ENCODE measurements at places on chromosomes 6 and 20.

- no peak for DNase-seq
Measured at GRCh38 chr6:51292659-51293058, 474.0 kb downstream of the TFAP2B start.

DNA sequence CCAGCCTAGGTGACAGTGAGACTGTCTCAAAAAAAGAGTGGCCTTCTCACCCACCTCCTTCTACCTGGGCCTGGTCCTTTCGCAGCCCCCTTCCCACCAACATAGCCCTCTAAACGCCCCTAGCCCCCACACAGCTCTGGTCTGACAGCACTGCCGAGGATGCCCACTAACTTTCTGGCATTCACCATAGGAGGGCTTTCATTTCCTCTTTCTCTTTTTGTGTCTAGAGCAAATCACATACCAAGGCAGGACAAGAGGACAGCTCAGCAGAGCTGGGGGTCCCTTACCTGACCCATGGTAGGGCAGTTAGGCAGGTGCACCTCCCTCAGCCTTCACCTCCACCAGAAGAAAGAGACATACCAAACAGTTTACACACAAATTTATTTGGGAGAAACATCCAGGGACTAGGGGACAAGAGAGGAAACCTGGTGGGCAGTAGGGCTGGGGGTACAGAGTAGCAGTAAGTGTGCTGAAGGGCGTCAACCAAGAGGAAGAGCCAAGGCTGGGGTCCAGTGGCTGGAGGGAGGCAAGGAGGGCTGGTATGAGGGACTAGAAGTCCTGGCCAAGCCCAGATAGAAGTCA lies 4.5 kb downstream of the LY6G5C start:
- DNase-seq = no peak

- no peak for DNase-seq
Measured at GRCh38 chr6:95292011-95292410, 285.3 kb upstream of the MANEA start.

- DNase-seq = no peak
Measured at GRCh38 chr20:33404281-33404680, 3.0 kb upstream of the CDK5RAP1 start.

- no peak for DNase-seq
Measured at GRCh38 chr20:31590717-31591225, 14.3 kb upstream of the ID1 start.

- no peak for DNase-seq
Measured at GRCh38 chr6:11798096-11798495, 19.5 kb upstream of the ADTRP start.

DNA sequence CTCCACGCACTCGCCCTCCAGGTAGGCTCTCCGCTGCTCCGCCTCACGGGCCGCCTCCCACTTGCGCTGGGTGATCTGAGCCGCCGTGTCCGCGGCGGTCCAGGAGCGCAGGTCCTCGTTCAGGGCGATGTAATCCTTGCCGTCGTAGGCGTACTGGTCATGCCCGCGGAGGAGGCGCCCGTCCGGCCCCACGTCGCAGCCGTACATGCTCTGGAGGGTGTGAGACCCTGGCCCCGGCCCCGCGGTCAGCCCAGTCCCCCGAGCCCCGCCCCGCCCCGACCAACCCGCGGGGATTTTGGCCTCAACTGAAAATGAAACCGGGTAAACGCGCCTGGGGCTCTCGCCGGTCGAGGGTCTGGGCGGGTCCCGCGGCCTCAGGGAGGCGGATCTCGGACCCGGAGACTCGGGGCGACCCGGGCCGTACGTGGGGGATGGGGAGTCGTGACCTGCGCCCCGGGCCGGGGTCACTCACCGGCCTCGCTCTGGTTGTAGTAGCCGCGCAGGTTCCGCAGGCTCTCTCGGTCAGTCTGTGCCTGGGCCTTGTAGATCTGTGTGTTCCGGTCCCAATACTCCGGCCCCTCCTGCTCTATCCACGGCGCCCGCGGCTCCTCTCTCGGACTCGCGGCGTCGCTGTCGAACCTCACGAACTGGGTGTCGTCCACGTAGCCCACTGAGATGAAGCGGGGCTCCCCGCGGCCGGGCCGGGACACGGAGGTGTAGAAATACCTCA lies 598 bp downstream of the HLA-B start:
- DNase-seq = no peak

DNA sequence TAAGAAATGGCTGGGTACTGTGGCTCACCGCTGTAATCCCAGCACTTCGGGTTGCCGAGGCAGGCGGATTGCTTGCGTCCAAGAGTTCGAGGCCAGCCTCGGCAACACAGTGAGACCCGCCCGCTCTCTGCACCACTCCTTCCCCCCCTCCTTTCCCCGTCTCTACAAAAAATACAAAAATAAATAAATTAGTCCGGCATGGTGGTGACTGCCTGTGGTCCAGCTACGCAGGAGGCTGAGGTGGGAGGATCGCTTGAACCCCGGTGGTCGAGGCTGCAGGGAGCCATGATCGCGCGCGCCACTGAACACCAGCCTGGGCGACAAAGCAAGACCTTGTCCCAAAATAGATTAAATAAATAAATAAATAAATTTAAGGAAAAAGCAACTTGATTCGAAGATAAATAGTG lies 448 bp upstream of the RNF114 start:
- no peak for DNase-seq

- no peak for DNase-seq
Measured at GRCh38 chr20:51487076-51487475, 55.4 kb downstream of the NFATC2 start.

DNA sequence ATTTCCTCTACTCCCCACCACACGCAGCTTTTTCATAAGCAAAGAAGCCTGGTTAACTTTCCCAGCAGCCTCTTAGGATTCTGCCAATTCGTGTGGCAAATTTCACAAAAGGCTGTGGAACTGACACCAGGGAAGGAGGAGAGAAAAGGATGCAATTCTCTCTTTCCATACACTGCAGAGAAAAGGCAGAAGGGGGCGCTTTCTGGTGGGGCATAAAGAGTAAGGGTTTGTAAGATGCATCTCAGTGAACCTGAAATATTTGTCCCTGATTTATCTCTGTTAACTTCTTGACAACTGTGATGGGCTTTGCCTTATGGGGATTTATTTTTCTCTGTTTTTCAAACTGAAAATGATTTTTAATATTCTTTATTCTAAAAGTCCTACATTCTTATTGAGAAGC lies 45.5 kb upstream of the GLP1R start:
- no peak for DNase-seq

DNA sequence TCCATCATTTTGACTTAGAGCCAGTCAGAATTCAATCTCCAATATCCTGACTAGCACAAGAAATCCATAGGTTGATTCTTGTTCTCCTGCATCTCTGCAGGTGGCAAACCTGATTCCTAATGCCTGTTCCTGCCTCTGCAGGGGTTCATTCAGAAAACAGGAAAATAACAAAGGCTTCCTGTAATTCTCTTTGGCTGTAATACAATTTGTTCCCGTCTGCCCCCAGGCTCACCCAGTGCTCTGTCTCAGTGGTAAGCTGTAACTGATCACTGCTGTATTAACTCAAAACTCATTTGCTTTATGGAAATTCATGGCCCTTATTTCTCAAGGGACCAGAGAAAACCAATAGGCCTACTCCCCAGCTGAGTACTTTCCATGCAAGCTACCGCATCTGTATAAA lies 88.6 kb downstream of the OPRM1 start:
- no peak for DNase-seq

- no peak for DNase-seq
Measured at GRCh38 chr6:57190140-57190539, 18.0 kb downstream of the BAG2 start.

DNA sequence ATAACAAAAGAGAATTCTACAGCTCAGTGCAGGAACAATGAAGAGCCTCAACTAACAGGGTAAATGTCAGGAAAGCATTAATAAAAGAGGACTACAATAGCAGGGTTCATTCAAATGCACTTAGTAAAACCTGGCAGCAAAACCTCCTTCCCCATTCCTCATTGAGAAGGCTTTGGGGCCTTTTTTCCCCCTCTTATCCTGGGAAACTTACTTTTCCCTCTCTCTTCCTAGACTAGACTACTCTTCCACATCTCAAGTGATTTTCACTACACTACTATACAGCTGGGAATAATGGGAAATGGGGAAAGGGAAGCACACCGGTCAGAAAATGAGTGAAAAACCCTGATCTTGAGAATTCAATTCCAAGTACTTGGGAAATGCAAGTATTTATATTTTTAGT lies 10.1 kb downstream of the ROMO1 start:
- no peak for DNase-seq

DNA sequence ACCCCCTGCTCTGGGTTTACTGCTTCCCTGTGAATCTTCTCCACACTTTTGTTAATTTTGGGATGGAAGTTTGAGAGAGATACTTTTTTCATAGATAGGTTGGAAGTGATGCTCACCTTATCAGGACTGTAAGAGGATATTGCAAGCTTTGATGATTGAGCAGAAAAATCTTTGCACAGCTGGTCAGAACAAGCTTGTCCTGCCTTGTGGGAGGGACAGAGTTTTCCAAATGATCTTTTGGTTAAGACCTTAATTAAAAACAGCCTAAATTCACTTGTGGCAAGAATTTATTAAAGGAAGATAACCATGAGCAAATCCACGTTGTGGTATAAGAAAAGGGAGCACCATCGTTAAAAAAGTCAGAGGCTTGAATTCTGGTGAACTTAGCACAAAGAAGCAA lies 32.2 kb downstream of the E2F3 start:
- no peak for DNase-seq

DNA sequence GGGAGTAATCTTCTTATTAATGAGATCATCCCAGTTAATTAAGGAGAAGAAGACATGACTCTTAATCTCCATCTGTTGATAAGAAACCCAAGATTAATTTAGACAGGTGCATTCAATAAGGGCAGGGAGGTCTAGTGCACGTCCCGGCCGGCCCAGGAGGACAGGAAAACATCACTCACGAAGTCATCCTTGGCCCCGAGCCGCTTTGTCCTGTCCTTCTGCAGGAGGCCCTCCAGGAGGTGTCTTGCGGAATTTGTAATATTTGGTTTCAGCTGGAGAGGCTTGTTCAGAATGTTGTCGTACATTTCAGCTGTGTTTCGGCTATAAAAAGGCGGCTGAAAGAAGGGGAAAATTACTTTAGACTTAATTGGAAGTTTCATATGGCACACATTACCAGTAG lies 118.4 kb upstream of the SLC2A12 start:
- no peak for DNase-seq

DNA sequence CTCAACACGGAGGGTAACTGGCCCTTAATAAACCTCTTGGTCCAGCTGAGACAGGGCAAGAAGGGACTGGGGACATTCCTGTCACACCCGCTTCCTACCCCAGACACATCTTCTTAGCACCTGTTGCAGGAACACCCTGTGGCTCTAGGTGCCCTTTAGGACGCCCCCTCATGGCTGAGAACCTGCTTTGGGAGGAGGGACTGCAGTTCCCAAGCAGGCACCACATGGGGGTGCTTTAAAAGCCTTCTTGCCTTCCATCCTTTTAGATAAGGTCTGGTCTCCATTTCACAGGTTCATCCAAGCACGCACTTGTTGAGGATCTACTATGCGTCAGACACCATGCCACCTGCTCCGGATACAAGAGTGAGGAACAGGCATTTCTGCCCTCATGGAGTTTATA lies 26.6 kb downstream of the NSFL1C start:
- DNase-seq = no peak

DNA sequence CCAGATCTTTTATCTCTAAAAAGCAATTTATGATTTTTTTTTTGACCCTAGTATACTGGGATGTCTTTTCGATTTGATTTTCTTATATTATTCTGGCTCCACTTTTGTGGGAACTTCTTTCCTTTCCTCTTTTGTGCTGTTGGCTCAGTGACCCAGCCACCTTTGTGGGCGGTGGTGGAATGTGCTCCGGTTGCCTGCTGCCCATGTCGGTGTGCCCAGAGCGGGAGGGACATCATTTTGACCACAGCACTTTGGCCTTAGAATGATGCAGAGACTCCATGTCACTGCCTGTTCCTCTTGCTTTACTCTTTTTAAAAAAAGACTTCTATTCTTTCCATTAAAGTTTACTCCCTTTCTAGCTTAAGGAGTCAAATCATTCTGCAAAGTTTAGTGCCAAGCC lies 198.0 kb downstream of the FARS2 start:
- no peak for DNase-seq

GRCh38 chr6:8219352-8219943 lies 117.1 kb upstream of the EEF1E1 start:
- peak; percentile 2 for DNase-seq

DNA sequence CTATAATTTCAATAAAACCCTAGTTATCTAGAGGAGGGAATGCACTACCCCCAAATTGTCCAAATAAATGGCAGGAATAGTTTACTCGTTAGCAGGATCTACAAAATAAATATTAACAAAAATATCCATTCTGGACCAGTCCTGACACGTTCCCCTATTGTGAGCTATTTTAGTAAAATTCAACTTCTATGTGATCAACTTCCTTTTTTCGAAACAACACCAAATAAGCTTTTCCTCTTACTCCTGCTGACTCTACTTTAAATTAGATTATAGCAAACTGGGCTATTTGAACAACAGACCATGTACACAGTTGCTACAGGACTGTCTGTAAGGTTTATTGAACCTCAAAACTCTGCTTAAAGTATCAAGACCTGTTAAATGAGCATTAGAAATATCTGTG lies 154.3 kb downstream of the IPCEF1 start:
- DNase-seq = no peak

DNA sequence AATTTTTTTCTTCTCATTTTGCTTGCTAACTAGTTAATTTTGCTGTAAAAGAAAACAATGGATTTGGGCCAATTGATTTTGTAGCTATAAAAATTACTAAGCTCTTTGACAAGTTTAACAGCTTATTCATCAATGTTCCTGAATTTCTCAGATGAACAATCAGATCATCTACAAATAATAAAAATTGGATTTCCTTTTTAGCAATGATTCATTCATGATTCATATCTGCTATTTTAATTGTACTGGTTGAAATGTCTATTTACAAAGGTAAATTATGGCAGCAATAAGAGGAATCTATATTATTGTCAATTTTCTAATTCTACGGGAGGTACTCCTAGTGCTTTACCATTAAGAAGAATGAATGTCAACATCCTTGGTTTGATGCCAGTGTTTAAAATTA lies 178.8 kb upstream of the BTBD3 start:
- no peak for DNase-seq

GRCh38 chr6:23013776-23014175 lies 444.4 kb downstream of the HDGFL1 start:
- no peak for DNase-seq

DNA sequence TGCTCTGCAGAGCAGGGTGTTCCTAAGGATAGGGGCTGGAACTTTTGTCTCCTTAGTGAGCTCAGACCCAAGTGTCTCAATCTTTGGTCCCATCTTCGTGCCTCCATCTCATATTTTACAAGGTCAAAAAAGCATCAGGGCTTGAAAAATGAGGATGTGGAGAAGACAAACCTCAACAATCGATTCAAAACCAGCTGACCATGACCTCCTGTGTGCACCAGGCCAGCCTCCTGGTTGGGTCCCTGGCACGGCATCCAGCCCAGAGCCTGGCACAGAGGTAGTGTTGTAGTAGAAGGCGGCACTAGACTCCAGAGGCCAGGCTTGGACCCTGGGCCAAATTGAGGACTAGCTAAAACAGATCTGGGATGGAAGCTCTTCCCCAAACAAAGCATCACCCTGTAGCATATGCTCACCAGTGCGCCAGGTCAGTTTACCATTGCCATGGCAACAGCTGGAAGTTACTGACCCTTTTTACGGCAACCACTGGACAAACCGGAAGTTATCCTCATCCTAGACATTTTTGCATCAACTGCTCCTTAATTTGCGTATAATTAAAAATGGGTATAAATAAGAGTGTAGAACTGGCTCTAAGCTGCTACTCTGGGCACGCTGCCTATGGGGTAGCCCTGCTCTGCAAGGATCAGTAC lies 69.3 kb upstream of the BLCAP start:
- DNase-seq = no peak
